PC-3 (cell line): ENCODE measurements at places on chromosomes 2 and 18. TPM values are rescaled to one million over a fixed set of nuclear protein-coding genes. Genes with fewer than 3 reads are reported as not detected.
A peak's percentile ranks its signal among the peaks of the same experiment; 100 is the strongest.

DNA sequence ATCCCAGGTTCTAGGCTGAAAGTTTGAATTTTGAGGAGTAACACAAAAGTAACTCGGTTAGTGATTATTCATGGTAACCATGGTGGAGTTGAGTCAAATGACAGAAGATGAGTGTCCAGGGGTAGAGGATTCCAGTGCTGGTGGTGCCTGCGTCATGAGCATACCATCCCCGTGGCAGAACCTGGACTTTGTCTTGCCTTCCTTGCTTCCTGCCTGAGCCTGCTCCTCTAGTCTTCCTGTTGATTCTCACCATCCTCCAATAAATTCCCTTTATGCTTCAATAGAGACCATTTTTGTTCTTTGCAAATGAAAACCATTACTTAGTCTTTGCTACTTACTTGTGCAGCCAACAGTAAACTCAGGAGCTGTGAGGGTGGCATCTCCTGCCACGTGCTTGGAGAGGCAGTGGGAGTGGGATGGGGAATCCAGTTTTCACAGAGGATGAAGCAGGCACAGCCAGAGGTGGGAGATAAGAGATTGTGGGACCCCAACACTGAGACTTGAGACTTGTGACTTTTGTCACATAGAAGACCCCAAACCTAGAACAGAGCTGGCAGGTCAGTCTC, 4.1 kb upstream of the YES1 start:
- 0 out of 2 replicates have a peak, but pooled peaks cover 4% of the 10 kb centered on the region for H3K4me1 ChIP-seq
- H3K27me3 ChIP-seq: no peaks in the 10 kb centered on the region
- H3K36me3 ChIP-seq: no peaks in the 10 kb centered on the region
- no peak overlapping the region for H3K4me3 ChIP-seq
- no peak for DNase-seq

- H3K4me3 ChIP-seq: no peak overlapping the region
- DNase-seq: no peak
- H3K27ac ChIP-seq: no peak overlapping the region
- H3K27me3 ChIP-seq: no peaks in the 10 kb centered on the region
- H3K4me1 ChIP-seq: peaks cover 49% of the 10 kb centered on the region
Measured at GRCh38 chr2:145690183-145690778, 1170.4 kb upstream of the ZEB2 start.

DNA sequence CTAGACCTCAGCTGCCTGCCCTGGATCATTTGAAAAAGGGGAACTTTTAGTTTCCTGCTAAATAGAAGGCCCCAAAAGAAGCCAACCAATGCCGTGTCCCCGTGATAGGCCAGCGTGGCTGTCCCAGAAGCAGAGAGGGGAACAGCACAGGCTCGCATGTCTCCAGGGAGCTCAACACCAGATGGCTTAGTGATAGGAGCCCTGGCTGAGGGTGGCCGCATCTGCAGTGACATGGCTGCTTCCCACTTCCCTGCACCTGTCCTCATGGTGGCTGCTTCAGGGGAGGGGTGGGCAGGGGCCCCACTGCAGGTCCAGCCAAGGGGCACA, 79.6 kb downstream of the MBP start:
- H3K36me3 ChIP-seq: no peaks in the 10 kb centered on the region; the same call in 1 of the 2 replicates
- H3K27ac ChIP-seq: no peak overlapping the region
- peaks cover 32% of the 10 kb centered on the region for H3K4me1 ChIP-seq
- no peak overlapping the region for H3K4me3 ChIP-seq
- H3K27me3 ChIP-seq: no peaks in the 10 kb centered on the region

GRCh38 chr2:77013953-77014352, 508.2 kb downstream of the LRRTM4 start:
- H3K27ac ChIP-seq: no peak overlapping the region
- H3K4me3 ChIP-seq: no peak overlapping the region
- no peaks in the 10 kb centered on the region for H3K27me3 ChIP-seq
- H3K4me1 ChIP-seq: no peaks in the 10 kb centered on the region

DNA sequence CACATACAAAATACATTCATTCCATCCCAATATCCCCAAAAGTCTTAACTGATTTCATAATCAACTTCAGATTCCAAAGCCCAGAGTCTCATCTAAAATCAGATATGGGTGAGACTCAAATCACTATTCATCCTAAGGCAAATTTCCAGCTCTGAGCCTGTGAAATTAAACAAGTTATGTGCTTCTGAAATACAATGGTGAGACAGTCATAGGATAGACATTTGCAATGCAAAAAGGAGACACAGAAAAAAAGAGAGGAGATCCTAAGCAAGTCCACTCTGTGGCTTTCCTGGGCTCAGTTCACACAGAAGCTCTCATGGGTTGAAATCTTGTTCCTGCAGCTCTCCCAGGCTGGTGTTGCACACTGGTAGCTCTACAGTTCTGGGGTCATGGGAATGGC, 18.3 kb downstream of the ZNF892 start:
- H3K36me3 ChIP-seq: no peaks in the 10 kb centered on the region
- DNase-seq: no peak
- H3K27ac ChIP-seq: no peak overlapping the region
- no peaks in the 10 kb centered on the region for H3K4me1 ChIP-seq
- H3K27me3 ChIP-seq: no peaks in the 10 kb centered on the region

- H3K4me3 ChIP-seq: peak overlapping the region; percentile 70
- DNase-seq: no peak
- H3K27me3 ChIP-seq: no peaks in the 10 kb centered on the region
- H3K4me1 ChIP-seq: 0 out of 2 replicates have a peak, but pooled peaks cover 9% of the 10 kb centered on the region
Measured at GRCh38 chr18:34977838-34978532, 63.2 kb upstream of the MAPRE2 start.

- H3K4me3 ChIP-seq: no peak overlapping the region
- peak; percentile 37 for DNase-seq
- no peaks in the 10 kb centered on the region for H3K36me3 ChIP-seq
- H3K27ac ChIP-seq: no peak overlapping the region
Measured at GRCh38 chr18:26963292-26963691, 97.8 kb upstream of the AQP4 start.

DNA sequence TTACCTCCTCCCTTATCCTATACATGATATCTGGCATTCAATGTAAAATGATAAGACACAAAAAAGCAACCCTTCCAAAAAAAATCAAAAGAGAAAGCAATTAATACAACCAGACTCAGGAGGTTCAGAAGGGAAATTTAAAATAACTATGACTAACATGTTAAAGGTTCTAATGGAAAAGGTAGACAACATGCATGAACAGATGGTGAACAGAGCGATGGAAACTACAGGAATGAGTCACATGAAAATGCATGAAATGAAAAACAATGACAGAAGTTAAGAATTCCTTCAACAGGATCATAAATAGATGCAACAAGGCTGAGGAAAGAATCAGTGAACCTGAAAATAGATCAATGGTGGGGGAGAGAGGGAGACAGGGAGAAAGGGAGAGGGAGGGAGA, 26.1 kb upstream of the ERCC3 start:
- peaks cover 5% of the 10 kb centered on the region for H3K4me1 ChIP-seq
- H3K27me3 ChIP-seq: no peaks in the 10 kb centered on the region
- H3K27ac ChIP-seq: no peak overlapping the region
- DNase-seq: no peak
- peaks cover 33% of the 10 kb centered on the region for H3K36me3 ChIP-seq

- H3K4me3 ChIP-seq: no peak overlapping the region
- DNase-seq: no peak
- H3K36me3 ChIP-seq: peaks cover 73% of the 10 kb centered on the region
- no peak overlapping the region for H3K27ac ChIP-seq
Measured at GRCh38 chr2:86097913-86098312, 7.8 kb downstream of the POLR1A start.

DNA sequence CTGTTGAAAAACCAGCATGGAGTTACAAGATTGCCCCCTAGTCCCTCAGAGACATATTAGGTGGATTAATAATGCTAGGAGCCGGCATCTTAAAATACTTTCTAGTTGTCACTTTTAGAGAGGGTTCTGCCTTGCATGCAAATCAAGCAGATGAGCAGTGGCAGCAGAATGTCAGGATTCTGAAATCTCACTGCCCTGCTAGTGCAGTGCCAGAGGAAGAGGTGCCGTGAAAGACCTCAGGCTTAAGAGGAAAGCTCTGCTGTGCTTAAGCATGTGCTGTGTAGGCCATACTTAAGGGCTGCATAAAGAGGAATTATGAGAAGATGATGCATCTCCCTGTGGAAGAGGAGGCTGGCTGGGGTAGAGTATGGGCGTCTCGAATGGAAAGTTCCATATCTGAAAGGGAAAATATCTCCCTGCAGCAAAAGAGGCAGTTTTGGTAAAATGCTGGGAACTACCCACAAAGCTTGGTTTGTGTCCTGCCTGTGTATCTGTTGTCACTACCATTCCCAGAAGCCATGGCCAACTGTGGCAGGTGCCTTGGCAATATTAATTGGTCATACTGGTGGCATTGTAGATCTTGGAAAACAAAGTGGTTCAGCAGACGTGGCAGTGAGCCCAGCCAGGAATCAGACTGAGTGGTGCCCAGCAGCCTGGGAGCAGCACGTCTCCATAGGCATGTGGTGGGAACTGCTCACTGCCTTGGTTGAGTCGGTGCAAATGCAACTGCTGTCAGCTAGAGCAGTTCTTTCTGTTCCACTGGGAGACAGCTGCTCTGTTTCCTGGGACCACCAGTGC, 131.9 kb downstream of the EVA1A start:
- H3K4me3 ChIP-seq: no peak overlapping the region
- peaks cover 10% of the 10 kb centered on the region; the same call in 1 of the 2 replicates for H3K4me1 ChIP-seq
- H3K27ac ChIP-seq: no peak overlapping the region
- no peaks in the 10 kb centered on the region for H3K36me3 ChIP-seq
- no peaks in the 10 kb centered on the region for H3K27me3 ChIP-seq

- H3K27ac ChIP-seq: no peak overlapping the region
- H3K36me3 ChIP-seq: 0 out of 2 replicates have a peak, but pooled peaks cover 10% of the 10 kb centered on the region
- no peaks in the 10 kb centered on the region for H3K4me1 ChIP-seq
- H3K4me3 ChIP-seq: no peak overlapping the region
- DNase-seq: no peak
Measured at GRCh38 chr2:69070969-69071368, 58.0 kb downstream of the ANTXR1 start.

Gene MC2R
- total RNA-seq: not detected in 2 replicates

Gene RGPD8
- total RNA-seq: 8.4 and 13.6 TPM in 2 replicates

Gene ABHD1
- total RNA-seq: 0.36 TPM in 1 of 2 replicates, not detected in the other

Gene MSTN
- not detected in 2 replicates for total RNA-seq

Gene CD207
- total RNA-seq: not detected in 2 replicates

Gene IL1R1
- total RNA-seq: 0.40 and 0.69 TPM in 2 replicates

Gene DNAH7
- total RNA-seq: 1.9 and 3.1 TPM in 2 replicates

Gene SLC4A3
- total RNA-seq: 11.6 and 14.3 TPM in 2 replicates

Gene ATP8B1
- 18.4 and 24.8 TPM in 2 replicates for total RNA-seq

Gene CYP26B1
- total RNA-seq: 1.6 and 3.9 TPM in 2 replicates

Gene VAMP5
- 0.40 TPM in 1 of 2 replicates, not detected in the other for total RNA-seq
